GM04504 (cell line): ENCODE measurements at places on chromosomes 2 and 18.

GRCh38 chr2:127630864-127631540 lies 15.0 kb upstream of the GPR17 start:
- DNase-seq, result no peak

DNA sequence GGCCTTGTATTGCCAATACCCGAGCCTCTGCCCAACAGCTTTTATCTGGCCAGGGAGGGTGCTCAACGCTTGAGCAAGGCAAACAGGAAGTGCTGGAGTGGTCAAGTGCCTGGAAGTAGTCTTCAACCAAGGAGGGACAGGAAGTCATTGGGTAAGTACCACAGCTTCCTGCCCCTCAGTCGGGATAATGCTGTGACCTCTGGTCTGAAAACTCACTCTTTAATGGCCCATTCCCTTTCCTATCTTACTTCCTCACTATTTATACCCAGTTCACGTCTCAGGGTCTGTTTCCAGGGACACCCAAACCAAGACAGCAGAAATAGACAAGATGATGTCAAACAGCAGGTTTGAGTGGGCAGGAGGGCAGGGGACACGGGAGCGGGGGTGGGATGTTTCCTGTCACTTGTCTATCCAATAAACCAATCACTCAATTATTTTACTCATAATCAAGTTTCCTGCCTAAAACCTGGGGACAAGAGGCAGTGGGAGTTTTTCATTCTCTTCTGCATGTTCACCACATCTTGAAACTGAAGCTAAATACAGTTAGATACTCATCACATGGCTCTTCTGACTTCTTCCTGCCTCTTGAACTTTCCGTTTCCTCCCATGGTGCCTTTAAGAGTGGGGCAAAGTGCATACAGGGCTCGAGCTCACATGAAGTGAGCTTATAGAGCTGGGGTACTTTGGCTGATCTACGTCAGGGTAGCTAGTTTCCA lies 68.9 kb upstream of the CAB39 start:
- no peak for DNase-seq

- no peak for DNase-seq
These were observed 8.3 kb downstream of the NFU1 start for GRCh38 chr2:69428981-69429380.

DNA sequence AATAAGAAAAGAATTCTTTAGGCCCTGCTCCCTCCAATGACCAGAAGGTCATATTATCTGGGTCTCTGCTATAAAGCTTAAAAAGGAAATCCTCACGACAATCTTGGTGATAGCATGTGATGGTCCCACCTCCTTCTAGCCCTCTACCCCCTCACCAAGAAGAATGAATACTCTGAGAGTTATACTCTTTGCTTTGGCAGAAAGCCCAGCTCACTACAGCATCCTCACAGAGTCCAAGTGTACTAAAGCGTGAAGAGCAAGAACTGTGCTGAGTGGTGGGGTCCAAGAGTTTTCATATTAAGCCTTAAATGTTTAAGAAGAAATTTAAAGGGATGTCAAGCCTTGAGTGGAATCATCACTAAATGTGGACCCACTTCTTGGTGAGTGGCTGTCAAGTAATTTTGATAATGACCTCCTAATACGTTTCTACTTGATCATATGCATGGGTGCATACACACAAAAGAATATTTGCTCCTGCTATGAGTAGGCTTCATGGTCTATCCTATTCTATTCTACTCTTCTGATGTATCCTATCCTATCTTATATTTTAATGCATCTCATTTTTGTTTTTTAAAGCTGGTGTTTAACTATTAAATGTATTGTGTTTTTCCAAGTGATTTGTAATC lies 16.5 kb upstream of the SERPINB7 start:
- DNase-seq, result no peak

DNA sequence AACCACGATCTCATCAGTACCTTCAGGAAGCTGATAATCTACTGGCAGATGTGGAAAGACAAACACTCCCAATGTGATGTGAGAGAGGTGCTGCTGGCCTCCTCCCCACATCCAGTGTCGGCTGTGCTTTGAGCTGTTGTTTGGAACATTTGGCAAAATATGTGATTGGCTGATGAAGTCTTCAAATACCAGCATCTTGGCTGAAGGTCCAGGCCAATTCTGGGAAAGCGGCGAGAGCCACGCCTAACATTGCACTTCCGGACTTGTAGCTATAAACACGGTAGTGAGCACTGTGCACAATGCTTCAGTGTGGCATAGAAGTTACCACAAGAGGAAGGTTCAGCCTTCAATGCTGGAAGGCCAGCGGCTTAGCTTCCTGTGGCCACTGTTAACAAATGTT lies 198.8 kb downstream of the DCDC2C start:
- no peak for DNase-seq

DNA sequence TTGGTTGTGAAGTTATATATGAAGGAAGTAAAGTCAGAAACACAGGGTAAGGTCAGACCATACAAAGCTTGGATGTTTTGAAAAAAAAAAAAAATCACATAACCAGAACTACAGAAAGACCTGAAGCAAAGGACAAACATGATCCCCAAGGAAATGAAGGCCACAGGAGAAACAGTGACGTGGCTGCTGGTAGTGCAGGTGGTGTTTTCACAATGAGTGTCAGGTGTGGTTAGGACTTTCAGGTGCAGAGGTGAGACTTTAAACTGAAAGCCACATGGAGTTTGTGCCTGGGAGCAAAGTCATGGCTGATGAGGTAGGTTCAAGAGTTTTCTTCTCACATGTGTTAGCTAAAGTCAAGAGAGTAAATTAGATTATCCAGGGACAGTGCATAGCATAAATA lies 270.7 kb downstream of the PIEZO2 start:
- no peak for DNase-seq

- no peak for DNase-seq
These were observed 58.9 kb downstream of the FAM168B start for GRCh38 chr2:131034122-131035051.

GRCh38 chr2:68225119-68225632 lies 27.2 kb downstream of the PPP3R1 start:
- DNase-seq, result no peak

DNA sequence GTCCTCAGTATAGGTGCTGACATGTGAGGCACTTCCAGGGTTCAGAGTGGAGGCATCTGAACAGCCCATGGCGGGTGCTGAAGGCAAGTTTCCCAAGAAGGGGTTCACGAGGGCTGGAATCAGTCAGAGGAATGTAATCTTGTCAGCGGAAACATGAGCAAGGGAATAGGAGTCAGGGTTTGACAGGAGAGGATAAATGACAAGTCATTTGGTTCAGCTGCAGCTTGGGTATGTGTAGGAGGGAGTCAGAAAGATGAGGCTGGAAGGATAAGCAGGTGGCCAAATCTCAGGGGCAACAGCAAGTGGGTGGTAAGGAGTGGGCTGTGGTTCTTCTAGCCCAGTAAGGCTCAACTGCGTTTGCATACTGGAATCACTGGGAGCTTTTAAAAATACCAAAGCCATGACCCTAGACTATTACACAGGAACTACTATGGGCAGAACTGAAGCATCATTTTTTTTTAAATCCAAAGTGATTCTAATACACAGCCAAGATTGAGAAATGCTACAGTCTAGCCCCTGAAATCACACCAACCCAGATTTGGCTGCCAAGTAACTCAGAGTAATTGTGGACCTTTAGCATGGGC lies 41.8 kb upstream of the NAB1 start:
- DNase-seq, result no peak

GRCh38 chr2:157055660-157056199 lies 201.8 kb upstream of the GALNT5 start:
- no peak for DNase-seq

GRCh38 chr2:64865831-64866345 lies 123.3 kb upstream of the SLC1A4 start:
- DNase-seq, result no peak

GRCh38 chr2:233498126-233498525 lies 68.5 kb downstream of the USP40 start:
- no peak for DNase-seq

DNA sequence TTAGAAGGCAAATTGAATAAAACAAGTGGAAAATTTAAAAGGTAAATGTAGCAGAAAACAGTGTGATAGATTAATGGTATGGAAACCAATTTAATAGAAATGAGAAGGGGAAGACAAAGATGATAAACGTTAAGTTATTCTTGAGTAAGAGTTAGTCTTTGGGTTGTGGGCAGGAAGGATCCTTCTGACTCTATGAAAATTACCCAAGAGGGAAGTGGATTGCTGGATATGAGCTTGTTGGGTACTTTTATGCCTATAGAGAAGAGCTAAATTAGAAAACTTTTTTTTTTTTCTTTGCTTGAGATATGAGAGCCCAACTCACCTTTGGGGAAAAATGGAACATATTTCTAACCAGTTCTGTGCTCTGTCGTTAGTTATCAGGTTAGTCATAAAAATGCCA lies 144.0 kb downstream of the LDLRAD4 start:
- no peak for DNase-seq

DNA sequence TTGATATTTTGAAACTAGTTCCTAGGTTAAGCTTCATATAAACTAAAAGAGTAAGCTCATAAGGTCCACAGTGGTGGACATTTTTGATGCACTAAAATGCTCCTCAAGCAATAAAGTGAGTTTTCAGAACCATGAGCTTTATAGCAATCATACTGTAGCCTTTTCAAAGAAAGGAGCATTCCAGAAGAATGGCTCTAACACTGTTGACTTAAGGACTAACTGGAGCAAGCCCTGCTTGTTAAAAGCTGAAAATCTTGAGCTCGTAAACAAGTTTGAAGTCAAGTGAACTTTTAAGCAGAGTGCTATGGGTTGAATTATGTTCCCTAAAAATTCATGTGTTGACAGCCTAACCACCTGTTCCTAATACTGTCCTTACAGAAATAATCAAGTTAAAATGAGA lies 38.0 kb downstream of the KYNU start:
- no peak for DNase-seq

GRCh38 chr2:20595439-20596192 lies 55.3 kb downstream of the HS1BP3 start:
- DNase-seq, result no peak

DNA sequence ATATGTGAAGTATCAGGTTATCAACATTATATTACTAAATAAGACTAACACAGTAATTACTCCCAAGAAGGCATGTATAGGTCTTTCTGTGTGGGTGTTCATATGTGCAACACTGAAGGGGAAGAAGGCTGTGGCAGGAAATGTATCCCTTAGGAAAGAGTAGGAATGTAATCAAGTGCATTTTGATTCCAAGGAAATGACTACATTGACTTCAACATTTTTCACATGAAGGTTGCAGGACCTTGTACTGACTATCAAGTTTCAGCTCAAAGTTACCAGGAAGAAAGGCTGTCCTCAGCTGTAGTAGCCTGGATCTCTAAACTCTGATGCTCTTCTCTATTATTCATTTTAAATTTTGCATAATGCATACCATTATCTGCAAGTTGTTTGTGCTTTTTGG lies 680.8 kb downstream of the NYAP2 start:
- DNase-seq, result no peak

GRCh38 chr2:191018048-191018447 lies 4.1 kb upstream of the STAT1 start:
- DNase-seq, result no peak

- DNase-seq, result no peak
These were observed 117.5 kb downstream of the AGAP1 start for GRCh38 chr2:235611349-235611748.

- no peak for DNase-seq
These were observed 961.6 kb upstream of the CHAC2 start for GRCh38 chr2:52805901-52806410.

- no peak for DNase-seq
These were observed 696.8 kb downstream of the LRRTM4 start for GRCh38 chr2:76825140-76825970.

GRCh38 chr2:191245046-191245868 lies at the start of gene MYO1B:
Gene MYO1B, plus strand, starts transcription at chr2:191245404. Its CDS starts 31,492 bp downstream, at chr2:191276896.
- DNase-seq, result peak; percentile 69

DNA sequence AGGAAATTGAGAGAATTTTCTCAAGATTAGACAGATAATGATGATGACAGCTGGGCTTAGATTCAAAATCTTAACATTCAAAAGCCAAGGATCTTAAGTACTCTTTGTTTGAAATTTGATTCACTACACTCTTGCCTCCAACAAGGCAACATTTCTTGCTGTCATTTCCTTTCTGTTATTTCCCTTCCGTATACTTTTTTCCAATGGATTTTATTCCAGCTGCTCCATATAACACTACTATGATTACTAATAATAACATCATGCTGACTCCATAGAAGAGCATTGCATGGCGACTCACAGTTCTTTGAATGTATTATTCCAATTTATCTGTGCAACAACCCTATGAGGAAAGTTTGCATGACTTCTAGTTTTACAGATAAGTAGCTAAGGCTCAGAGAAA lies 33.9 kb upstream of the CCDC102B start:
- DNase-seq, result no peak

- no peak for DNase-seq
These were observed 111.6 kb upstream of the DNMT3A start for GRCh38 chr2:25453199-25453905.

GRCh38 chr2:240479111-240479501 lies 43.6 kb downstream of the GPC1 start:
- no peak for DNase-seq

- DNase-seq, result no peak
These were observed 341.3 kb downstream of the MYCN start for GRCh38 chr2:16281451-16282335.

DNA sequence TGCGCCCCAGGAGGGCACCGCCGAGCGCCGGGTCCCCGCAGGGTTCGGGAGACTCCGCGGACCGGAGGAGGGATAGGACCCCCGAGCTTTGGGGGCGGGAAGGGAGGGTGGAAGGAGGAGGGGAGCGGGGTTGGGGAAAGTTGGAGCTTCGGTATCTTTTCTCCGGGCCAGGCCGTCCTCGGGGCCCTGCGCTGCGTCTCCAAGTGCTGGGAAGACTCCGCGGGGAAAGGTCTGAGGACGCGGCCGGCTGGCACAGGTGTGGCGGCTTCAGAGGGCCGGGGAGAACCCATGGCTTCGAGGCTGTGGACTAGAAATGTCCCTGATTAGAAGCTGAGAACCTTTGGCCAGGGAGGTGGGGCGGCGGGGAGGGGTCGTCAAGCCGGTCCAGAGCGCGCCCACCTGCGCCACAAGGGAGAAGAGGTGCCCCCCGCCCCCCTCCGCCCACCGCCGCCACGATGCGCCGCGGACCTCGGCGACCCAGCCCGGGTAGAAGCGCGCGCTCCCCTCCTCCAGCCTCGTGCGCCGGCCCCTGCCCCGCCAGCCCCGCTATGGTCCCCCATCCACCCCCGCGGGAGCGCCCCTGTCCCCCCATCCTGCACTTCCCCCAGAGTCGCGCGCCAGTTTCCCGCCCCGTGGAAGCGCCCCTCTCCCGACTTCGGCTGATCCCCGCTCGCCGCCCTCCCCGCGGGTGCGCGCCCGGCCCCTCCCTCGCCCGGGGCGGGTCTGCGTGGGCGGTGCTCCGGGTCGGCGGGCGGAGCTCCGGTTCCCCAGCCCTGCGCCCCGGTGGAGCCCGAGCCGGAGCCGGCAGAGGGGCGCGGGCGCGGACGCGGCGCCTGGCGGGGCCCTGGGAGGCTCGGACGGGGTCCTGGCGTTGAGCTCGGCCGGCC lies at the start of gene SNTG2:
SNTG2 (plus strand) TSS at position 770 of the 887 bp plus-strand sequence. CDS start 148 bp downstream, outside the sequence.
- no peak for DNase-seq
